Activated naive CD4-positive, alpha-beta T cell treated with anti-CD3 and anti-CD28 coated beads for 36 hours (primary cell): ENCODE measurements at places on chromosomes 13 and 19. TPM values are rescaled to one million over a fixed set of nuclear protein-coding genes. Genes with fewer than 3 reads are reported as not detected.

The FEM1A gene
- 8.1 TPM for total RNA-seq

The DLL3 gene
- 0.79 TPM for total RNA-seq

The PRTN3 gene
- total RNA-seq, result not detected

The CLIP3 gene
- 0.15 TPM for total RNA-seq

DNA sequence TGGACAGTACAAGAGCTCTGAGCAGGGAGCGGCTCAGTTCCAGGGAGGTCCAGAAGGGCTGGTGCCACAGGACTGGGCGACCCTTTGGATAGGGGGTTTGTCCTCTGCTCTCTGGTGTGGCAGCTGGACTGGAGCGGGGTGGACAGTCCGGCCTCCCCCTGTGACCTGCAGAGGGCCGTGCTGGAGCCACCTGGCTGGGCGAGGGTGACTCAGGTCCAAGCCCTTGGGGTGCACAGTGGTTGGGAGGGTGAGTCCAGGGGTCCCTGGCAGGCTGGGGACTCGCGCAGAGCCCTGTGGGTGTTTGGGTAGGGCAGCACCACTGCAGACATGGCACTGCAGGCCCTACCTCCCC is 7.2 kb downstream of the SSBP4 start:
- DNase-seq, result no peak
- H3K4me3 ChIP-seq, result no peak overlapping the region
- H3K4me1 ChIP-seq, result peaks cover 31% of the 10 kb centered on the region
- no peaks in the 10 kb centered on the region for H3K27me3 ChIP-seq
- peaks cover 2% of the 10 kb centered on the region for H3K36me3 ChIP-seq
